ENCODE measurements at places on chromosomes 6 and 20.

GRCh38 chr6:26311012-26311384, 54.0 kb upstream of the BTN3A2 start:
- no peak for DNase-seq

DNA sequence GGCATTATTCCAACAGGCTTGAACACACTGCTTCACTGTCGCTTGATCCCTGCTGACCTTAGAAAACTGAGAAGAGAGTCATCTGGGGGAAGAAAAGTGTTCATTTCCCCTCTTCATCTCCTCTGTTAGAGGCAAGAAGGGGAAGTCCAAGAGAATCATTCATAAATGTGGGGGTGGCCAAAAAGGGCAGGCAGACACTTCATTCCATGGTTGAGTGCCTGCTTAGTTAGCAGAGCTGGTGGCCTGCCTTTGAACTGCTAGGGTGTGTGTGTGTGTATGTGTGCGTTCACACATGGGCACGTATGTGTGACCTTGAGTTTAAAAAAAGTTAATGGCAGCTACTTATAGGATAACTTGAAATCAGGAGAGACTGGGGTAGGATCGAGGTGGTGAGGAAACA, 39.4 kb upstream of the RFPL4B start:
- DNase-seq: no peak

DNA sequence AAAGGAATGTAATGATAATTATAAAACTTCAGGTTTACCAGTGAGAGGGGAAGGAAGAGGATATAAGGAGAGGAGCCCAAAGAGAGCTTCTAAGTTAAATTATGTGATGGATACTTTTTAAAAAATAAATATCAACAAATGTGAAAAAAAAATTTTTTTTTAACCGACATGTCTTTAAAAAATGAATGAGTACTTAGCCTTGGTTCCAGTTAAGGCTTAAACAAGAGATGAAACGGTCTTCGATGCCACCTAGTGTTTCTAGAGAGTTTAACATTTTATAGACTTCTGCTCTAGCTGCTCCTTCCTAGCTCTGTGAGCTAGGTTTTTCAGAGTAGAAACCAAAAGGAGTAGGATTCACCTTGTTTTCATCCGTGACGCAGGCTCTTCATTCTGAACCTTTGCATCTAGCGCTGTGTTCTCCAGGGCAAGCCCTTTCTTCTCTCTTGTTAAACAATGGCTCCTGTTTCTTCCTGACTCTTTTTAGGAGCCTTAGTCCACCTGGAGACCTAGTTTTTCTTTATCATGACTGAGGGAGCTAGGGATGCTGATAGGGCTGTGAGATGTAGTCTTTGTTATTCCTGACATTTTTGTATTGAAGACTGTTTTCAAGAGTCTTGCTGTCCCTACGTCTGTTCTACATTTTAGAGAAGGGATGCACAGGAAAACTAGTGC, 42.4 kb upstream of the GNRH2 start:
- DNase-seq: no peak

DNA sequence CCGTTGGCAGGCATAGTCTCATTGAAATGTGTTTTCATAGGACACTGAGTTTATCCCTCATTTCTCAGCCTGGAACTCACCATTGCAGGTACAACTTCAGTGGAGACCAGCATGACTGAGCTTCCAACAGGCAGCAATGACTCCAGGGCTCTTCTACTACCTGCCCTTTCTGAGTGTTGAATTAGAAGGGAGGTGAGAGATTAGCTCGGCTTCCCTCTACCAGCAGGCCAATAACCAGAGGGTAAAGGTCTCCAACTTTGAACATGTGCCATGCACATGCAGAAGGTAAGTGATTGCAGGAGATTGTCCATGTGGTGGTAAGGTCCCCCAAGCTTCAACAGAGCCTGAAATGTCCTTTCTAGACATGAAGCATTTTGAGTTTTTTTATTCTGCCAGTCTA, 233.8 kb upstream of the SUPT3H start:
- no peak for DNase-seq

DNA sequence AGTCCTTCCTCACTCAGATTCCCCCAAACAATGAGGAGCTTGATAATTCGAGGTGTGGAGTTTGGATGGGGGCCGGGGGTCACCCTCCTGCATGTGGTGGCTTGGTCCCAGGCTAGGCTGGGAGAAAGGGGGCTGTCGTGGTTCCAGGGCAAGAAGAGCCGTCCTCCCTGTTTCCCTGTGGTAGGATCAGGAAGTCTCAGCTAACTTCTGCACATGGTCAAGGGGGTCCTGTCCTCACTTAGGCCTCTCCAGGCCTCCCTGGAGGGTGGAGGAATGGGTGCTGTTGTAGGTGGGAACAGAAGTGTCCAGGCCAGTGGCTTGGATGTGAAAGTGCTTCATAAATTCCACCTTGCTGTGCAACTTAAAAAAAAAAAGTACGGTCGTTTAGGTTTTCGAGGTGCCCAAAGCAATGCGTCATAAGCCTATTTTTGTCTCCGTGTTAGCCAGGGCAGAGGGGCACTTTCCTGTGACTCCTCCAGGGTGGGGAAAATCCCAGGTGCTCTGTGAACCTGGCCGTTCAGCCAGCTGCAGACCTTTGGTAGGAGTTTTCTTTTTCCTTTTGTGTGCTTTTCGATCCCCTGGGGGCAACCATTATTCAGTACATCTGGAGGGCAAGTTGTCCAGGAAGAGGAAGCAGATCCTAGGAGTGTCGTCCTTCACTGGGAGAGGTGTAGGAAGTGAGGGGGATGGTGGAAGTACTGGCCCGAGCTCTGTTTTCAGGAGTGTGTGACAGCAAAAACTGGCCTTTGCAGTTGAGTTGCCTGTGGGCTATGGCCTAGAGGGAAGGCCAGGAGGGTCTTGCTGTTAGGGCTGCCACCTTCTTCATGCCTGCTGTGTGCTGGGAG, 9.6 kb downstream of the IGF2R start:
- DNase-seq: no peak

- DNase-seq: no peak
Observed at GRCh38 chr6:151498327-151498726, 4.5 kb downstream of the CCDC170 start.

- DNase-seq: no peak
Observed at GRCh38 chr6:53464483-53464882, 80.4 kb downstream of the GCLC start.
